Testis (tissue), 5 donors: ENCODE measurements at places on chromosomes 12 and 14. TPM values are rescaled to one million over a fixed set of nuclear protein-coding genes. Genes with fewer than 3 reads are reported as not detected.
A peak's percentile ranks its signal among the peaks of the same experiment; 100 is the strongest.

DNA sequence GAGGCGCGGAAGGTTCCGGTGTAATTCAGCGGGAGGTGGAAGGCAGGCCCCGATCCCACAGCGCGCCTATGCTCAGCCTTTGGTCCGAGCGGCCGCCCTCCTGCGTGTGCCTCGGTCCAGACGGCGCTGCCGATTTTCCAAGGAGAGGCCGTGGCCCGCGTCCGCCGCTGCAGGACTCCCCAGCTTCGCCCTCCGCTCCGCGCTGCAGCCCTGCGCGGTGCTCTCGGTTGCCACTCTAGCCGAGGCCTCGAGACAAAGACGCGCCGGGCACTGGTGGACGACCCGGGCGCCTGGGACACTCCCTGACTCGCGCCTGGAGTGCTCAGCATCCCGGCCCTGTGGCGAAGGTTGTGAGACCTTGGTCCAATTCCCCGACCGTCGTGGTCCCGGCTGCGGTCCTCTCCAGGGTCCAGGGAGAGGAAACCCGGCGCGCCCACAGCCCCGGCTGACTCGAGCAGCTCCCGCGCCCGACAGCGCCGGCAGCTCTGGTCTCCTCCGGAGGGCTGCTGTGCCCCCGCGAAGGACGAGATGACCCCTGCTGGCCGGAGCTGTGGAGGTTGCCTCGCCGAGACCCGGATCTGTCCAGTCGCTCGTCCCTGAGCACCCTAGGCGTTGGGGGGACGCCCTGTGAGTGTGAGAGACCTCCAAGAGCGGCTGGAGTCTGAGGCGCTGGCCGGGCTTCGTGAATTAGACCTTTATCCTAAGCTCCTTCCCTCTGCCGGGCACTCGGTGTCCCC, 6.5 kb downstream of the HOXC12 start:
- H3K36me3 ChIP-seq: no peaks in the 10 kb centered on the region
- no peak overlapping the region for H3K4me3 ChIP-seq
- H3K27ac ChIP-seq: no peak overlapping the region
- peaks cover 3% of the 10 kb centered on the region for H3K27me3 ChIP-seq
- H3K4me1 ChIP-seq: peaks cover 2% of the 10 kb centered on the region
- DNase-seq: no peak

The SLC8A3 gene
- 0.61 TPM for polyA plus RNA-seq

The TPPP2 gene
- 490 TPM for polyA plus RNA-seq

The EXOC3L4 gene
- polyA plus RNA-seq: 2.4 TPM

The EIF4B gene
- polyA plus RNA-seq: 249 TPM

- H3K4me1 ChIP-seq: peaks cover 5% of the 10 kb centered on the region
- DNase-seq: peak; percentile 83
- H3K27ac ChIP-seq: peak overlapping the region; percentile 99
- no peaks in the 10 kb centered on the region for H3K36me3 ChIP-seq
Measured at GRCh38 chr12:49187184-49187583, 1.7 kb downstream of the TUBA1A start.

- H3K4me3 ChIP-seq: no peak overlapping the region
- H3K36me3 ChIP-seq: no peaks in the 10 kb centered on the region
- H3K4me1 ChIP-seq: peaks cover 7% of the 10 kb centered on the region
- H3K27ac ChIP-seq: no peak overlapping the region
Measured at GRCh38 chr14:101072945-101073597, 169.5 kb upstream of the RTL1 start.

DNA sequence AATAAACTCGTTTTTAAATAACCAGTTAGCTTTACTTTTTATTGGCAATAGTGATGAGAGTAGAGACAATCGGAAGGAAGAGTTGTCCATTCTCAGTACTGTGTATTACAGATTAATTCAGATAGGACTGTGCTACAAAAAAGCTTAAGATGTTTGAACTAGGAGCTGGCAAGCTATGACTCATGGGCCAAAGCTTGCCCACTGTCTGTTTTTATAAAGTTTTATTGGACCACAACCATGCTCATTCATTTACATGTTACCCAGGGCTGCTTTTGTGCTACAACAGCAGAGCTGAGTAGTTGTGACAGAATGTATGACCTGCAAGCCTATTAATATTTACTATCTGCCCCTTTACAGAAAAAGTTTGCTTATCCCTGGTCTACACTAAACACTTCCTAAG, 19.4 kb downstream of the GNS start:
- H3K27ac ChIP-seq: peak overlapping the region; percentile 5
- DNase-seq: no peak
- H3K36me3 ChIP-seq: no peaks in the 10 kb centered on the region
- H3K4me1 ChIP-seq: no peaks in the 10 kb centered on the region
- H3K4me3 ChIP-seq: no peak overlapping the region

The FAM90A1 gene
- polyA plus RNA-seq: 0.67 TPM

DNA sequence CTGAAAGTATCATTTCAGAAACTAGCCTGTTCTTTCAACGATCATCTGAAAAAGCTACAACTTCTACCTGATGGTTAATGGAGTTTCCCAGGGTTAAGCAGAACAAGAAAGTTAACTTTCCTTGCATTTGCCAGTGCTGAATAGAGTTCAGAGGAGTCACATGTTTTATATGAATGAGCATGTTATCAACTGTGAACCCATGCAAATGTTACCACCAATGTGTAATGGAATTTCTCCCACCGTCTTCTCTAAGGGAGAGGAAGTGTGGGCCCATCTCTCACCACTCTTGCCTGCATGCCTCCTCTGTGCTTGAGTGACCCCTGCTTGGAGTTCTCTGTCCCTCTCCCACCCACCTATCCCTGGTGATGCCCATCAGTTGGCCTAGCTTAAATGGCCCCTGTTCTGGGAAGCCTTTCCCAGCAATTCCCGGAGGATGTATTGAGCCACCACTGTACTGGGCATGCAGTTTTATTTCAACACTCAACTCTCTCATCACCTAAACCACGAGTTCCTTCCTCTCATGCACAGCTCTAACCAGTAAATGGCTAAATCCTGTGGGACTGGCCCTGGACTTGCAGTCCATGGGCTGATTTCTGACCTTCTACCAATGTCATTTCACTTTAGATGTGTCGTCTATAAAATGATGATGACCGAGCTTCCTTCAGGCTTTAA, 159.8 kb downstream of the RPAP3 start:
- H3K4me1 ChIP-seq: peaks cover 12% of the 10 kb centered on the region
- peak overlapping the region; percentile 52 for H3K27ac ChIP-seq
- no peaks in the 10 kb centered on the region for H3K27me3 ChIP-seq
- no peak overlapping the region for H3K4me3 ChIP-seq

DNA sequence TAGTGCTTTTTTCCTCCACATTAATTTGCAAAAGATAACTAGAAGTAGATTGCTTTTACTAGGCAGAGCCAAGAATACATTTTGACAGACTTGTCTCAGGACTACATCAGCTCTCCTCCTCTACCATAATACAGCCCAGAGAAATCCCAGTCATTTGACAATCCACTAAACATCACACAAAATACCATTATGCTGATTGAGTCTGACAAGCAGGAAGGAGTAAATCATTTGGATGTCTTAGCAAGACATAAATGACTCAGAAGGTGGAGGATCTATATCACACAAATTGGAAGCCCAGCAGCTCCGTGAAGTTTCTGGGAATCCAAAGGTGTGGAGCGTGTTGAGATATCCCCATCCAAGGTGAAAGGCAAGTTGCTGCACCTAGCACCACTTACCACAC, 75.4 kb upstream of the FKBP4 start:
- H3K36me3 ChIP-seq: no peaks in the 10 kb centered on the region
- H3K4me1 ChIP-seq: no peaks in the 10 kb centered on the region
- H3K4me3 ChIP-seq: no peak overlapping the region
- no peak overlapping the region for H3K27ac ChIP-seq
- no peak for DNase-seq

The EIF2S3B gene
- 4.1 TPM for polyA plus RNA-seq

DNA sequence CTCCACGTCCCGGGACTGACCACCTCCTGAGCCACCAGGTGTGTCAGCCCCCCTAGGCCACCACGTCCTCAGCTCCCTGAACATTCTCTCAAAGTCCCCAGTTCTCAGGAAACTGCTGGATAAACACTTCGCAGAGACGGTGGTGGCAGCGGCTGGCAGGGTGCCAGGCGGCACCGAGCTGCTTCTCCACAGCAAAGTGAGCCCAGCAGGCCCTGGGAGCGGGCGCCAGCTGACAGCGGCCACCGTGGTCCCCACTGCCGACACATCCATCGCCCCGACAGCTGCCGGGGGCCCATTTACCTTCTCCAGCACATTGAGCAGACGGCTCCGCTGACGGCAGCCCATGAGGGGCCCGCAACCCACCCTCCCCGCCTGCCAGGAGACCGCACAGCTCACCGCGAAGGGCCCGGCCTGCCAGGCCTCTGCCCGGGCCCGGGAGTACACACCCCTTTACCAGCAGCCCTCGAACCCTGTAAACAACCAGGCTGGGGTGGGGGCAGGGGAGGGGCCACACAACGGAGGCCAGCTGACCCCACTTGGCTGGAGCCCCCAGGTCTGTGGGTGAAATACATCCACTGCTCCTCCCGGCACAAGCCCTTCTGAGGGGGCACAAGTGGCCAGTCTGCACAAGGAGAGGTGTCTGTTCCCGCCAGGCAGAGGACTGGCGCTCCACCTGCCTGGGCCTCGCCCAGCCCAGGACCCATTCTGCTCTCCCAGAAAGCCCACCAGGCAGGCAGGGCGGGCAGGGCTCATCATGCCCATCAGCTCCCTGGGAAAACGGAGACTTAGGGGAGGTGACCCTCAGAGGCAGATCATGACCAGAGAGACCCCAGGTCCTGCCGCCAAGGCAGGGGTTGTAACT, 10.5 kb downstream of the AKT1 start:
- no peak overlapping the region for H3K27ac ChIP-seq
- no peak overlapping the region for H3K4me3 ChIP-seq
- peaks cover 38% of the 10 kb centered on the region for H3K4me1 ChIP-seq
- DNase-seq: peak; percentile 52
- no peaks in the 10 kb centered on the region for H3K27me3 ChIP-seq

- no peaks in the 10 kb centered on the region for H3K27me3 ChIP-seq
- no peaks in the 10 kb centered on the region for H3K36me3 ChIP-seq
- no peak overlapping the region for H3K4me3 ChIP-seq
- H3K27ac ChIP-seq: no peak overlapping the region
- DNase-seq: no peak
Measured at GRCh38 chr12:12745576-12746211, 28.5 kb downstream of the CDKN1B start.

- H3K36me3 ChIP-seq: no peaks in the 10 kb centered on the region
- H3K27ac ChIP-seq: no peak overlapping the region
- no peaks in the 10 kb centered on the region for H3K27me3 ChIP-seq
- no peak for DNase-seq
Measured at GRCh38 chr12:86376052-86376451, 119.9 kb upstream of the MGAT4C start.

DNA sequence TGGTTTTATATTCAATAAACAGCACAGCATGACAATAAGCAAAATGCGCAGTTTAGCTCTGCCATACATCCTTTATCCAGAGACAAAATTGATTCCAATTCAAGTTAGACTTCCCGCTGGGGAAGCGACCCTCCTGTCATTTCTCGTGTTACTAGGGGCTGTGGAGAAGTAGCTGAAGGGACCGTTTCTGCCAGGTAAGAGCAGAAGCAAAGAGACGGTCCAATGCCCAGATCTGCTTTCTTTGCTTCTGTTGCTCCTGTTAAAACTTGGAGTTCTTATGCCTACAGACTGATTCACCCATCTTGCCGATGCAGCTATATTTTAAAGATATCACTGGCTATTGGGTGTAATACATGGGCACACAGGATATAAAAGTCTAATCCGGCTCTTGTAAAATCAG, 156.8 kb upstream of the AVPR1A start:
- no peaks in the 10 kb centered on the region for H3K4me1 ChIP-seq
- DNase-seq: no peak
- no peak overlapping the region for H3K27ac ChIP-seq
- H3K27me3 ChIP-seq: no peaks in the 10 kb centered on the region

The KCNC2 gene
- not detected for polyA plus RNA-seq

The RFLNA gene
- polyA plus RNA-seq: 0.80 TPM

DNA sequence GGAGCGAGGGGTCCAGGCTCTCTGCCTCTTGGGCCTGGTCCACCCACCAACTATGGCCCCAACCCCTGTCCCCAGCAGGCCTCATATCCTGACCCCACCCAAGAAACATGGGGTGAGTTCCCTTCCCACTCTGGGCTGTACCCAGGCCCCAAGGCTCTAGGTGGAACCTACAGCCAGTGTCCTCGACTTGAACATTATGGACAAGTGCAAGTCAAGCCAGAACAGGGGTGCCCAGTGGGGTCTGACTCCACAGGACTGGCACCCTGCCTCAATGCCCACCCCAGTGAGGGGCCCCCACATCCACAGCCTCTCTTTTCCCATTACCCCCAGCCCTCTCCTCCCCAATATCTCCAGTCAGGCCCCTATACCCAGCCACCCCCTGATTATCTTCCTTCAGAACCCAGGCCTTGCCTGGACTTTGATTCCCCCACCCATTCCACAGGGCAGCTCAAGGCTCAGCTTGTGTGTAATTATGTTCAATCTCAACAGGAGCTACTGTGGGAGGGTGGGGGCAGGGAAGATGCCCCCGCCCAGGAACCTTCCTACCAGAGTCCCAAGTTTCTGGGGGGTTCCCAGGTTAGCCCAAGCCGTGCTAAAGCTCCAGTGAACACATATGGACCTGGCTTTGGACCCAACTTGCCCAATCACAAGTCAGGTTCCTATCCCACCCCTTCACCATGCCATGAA, 8.6 kb downstream of the ARHGAP9 start:
- no peak overlapping the region for H3K4me3 ChIP-seq
- no peak for DNase-seq
- no peaks in the 10 kb centered on the region for H3K36me3 ChIP-seq
- peaks cover 11% of the 10 kb centered on the region for H3K4me1 ChIP-seq

- H3K4me3 ChIP-seq: no peak overlapping the region
- no peak overlapping the region for H3K27ac ChIP-seq
- H3K27me3 ChIP-seq: no peaks in the 10 kb centered on the region
- H3K4me1 ChIP-seq: no peaks in the 10 kb centered on the region
- DNase-seq: no peak
- no peaks in the 10 kb centered on the region for H3K36me3 ChIP-seq
Measured at GRCh38 chr12:96587691-96588090, 98.3 kb downstream of the CFAP54 start.

- H3K27ac ChIP-seq: no peak overlapping the region
- no peak for DNase-seq
- H3K4me3 ChIP-seq: no peak overlapping the region
- H3K27me3 ChIP-seq: no peaks in the 10 kb centered on the region
Measured at GRCh38 chr12:26507613-26508012, 312.2 kb downstream of the SSPN start.

DNA sequence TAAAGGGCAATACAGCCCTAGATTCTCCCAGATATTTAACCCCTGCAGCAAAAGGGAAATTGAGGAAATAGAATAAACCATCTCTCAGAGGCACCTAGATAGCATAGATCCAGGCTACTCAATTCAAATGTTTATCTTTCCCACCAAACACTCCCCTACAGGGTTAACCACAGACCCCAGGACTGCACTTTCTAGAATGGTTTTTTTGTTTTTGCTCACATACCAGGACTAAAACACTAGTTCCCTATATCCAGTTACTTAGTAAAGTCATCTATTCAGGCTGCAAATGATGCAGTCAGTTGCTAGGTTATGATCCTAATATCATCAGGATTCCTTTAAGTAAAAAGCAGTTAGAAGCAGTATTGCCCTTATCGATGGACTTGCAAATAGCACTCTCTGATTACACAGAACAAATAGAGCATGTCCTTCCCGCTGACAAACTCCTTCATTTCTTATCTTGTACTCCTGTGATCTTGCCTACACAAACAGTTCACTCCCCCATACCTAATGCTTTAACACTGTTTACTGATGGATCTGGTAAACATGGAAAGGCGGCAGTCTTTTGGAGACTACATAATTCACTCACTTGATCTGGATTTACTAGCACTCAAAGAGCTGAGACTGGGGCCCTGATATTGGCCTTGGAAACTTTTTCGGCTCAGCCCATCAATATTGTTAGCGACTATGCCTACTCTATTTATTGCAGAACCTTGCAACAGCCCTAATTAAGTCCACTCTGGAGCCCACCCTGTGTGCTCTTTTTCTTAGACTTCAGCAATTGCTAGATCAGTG, 257.2 kb upstream of the DIO2 start:
- no peak overlapping the region for H3K4me3 ChIP-seq
- no peaks in the 10 kb centered on the region for H3K4me1 ChIP-seq
- no peaks in the 10 kb centered on the region for H3K36me3 ChIP-seq
- no peak overlapping the region for H3K27ac ChIP-seq
- no peaks in the 10 kb centered on the region for H3K27me3 ChIP-seq
- DNase-seq: no peak
